ENCODE measurements at places on chromosomes 3 and 15.

GRCh38 chr3:72105306-72105705 lies 320.4 kb upstream of the PROK2 start:
- DNase-seq: no peak

GRCh38 chr3:160129459-160130061 lies 95.7 kb upstream of the C3orf80 start:
- no peak for DNase-seq

- no peak for DNase-seq
Measured at GRCh38 chr3:41073190-41073589, 126.1 kb upstream of the CTNNB1 start.

- DNase-seq: no peak
Measured at GRCh38 chr3:124519591-124520194, 210.6 kb upstream of the UMPS start.

DNA sequence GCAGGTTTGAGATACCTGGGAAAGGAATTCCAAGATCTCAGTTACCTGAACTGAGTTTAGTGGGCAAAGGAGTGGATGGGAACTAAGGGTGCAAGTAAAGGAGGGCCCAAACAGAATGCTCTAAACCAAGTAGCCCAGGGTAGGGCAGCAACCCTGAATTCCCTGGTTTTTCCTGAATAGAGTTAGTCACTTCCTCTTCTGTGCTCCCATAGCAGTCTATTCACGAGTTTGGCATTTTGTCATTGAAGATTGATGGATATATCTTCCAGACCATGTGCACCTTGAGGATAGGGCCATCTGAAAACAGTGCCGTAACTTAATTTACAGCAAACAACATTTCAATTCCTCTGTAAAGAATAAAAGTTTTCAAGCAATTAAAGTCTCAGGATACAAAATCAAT lies 18.5 kb upstream of the PTX3 start:
- no peak for DNase-seq

All from T-helper 9 cell (primary cell).